ENCODE measurements at places on chromosomes 3 and 15. TPM values are rescaled to one million over a fixed set of nuclear protein-coding genes. Genes with fewer than 3 reads are reported as not detected.

DNA sequence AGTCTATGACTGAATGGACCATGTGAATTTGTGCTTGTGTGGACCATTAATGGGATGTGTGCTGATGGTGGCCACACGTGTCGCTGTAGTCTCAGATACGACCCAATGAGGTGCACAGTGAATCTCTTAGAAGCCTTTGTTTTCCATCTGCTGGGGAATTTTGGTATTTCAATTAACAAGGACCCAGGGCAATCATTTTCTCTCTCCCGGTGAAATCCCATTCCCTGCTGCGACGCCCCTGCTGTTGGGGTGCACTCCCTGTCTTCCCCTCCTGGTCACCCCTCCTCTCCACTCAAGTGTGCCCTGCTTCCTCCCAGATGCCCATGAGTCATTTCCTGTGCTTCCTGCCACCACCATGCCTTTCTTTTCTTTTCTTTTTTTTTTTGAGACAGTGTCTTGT is 32.7 kb downstream of the EBLN2 start:
- H3K4me3 ChIP-seq, result no peak overlapping the region
- no peaks in the 10 kb centered on the region for H3K4me1 ChIP-seq
- no peaks in the 10 kb centered on the region for H3K27me3 ChIP-seq
- no peak for DNase-seq
- H3K36me3 ChIP-seq, result no peaks in the 10 kb centered on the region
- H3K27ac ChIP-seq, result no peak overlapping the region

- H3K4me1 ChIP-seq, result no peaks in the 10 kb centered on the region
- no peak overlapping the region for H3K27ac ChIP-seq
- no peaks in the 10 kb centered on the region for H3K36me3 ChIP-seq
- no peaks in the 10 kb centered on the region for H3K27me3 ChIP-seq
- H3K4me3 ChIP-seq, result no peak overlapping the region
Measured at GRCh38 chr3:27095553-27096222, 273.5 kb downstream of the NEK10 start.

- peaks cover 38% of the 10 kb centered on the region for H3K4me1 ChIP-seq
- no peaks in the 10 kb centered on the region for H3K36me3 ChIP-seq
- peak overlapping the region; percentile 85 for H3K4me3 ChIP-seq
Measured at GRCh38 chr15:60477916-60478565, 901 bp downstream of the ICE2 start.

- H3K27ac ChIP-seq, result no peak overlapping the region
- no peak for DNase-seq
- H3K27me3 ChIP-seq, result no peaks in the 10 kb centered on the region
- no peaks in the 10 kb centered on the region for H3K36me3 ChIP-seq
Measured at GRCh38 chr15:81807186-81807585, 238.6 kb downstream of the MEX3B start.

GRCh38 chr15:77897896-77898406 is 179.6 kb downstream of the TBC1D2B start:
- no peaks in the 10 kb centered on the region for H3K4me1 ChIP-seq
- no peaks in the 10 kb centered on the region for H3K36me3 ChIP-seq
- no peaks in the 10 kb centered on the region for H3K27me3 ChIP-seq

DNA sequence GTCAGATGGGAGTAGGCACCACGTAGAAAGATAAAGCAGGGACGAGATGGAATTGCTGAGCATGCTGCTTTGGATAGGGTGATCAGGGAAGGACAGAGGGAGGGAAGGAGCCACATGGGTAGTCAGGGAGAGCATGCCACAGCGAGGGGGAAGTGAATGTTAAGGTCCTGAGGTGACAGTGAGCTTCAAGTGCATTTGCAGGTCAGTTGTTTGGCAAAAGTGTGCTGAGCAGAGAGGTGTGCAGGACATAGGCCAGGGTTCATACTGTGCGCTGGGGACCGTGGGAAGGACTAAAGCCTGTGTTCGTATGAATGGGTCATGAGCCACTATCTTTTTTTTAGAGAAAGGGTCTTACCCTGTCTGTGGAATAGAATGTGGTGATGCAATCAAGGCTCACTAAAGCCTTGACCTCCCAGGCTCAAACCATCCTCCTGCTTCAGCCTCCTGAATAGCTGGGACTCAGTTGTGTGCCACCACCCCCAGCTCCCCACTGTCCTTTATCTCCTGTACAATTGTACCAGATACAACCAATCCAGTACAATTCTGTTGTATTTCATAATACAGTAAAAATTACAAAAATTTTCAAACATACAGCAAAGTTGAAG is 107.5 kb downstream of the DNAJB8 start:
- no peak for DNase-seq
- H3K4me1 ChIP-seq, result no peaks in the 10 kb centered on the region
- H3K36me3 ChIP-seq, result peaks cover 14% of the 10 kb centered on the region
- H3K27ac ChIP-seq, result no peak overlapping the region
- no peak overlapping the region for H3K4me3 ChIP-seq

DNA sequence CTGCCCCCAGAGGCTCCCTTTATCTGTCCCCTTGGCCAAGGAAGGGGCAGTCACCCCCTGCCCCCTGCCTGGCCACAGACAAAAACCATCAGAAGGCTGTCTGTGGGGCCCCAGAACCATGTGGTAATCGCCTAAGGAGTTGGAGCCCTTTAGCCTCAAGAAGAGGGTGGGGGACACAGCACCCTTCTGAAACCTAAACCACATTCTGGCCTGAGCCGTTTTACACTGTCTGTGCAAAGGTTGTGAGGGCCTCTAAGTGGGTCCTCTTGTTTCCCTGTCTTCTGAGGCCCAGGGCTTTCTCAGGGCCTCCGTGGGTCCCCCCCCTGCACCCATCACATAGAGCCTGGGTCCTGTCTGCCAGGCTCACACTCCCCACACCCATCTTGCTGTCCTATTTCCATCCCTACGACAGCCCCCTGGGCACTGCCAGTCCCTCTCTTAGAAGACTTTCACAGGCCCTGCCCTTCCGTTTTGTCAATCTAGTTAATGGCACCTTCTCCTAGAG is 17.9 kb upstream of the RPUSD3 start:
- H3K4me1 ChIP-seq, result no peaks in the 10 kb centered on the region
- H3K27ac ChIP-seq, result no peak overlapping the region
- H3K27me3 ChIP-seq, result peaks cover 7% of the 10 kb centered on the region
- DNase-seq, result no peak

ILDR1 gene
- not detected for total RNA-seq

IQSEC1 gene
- total RNA-seq, result 82.0 TPM

BCL2A1 gene
- 25.4 TPM for total RNA-seq

AMIGO3 gene
- total RNA-seq, result not detected

All from CD4-positive, alpha-beta memory T cell (primary cell).